GM04504 (cell line): ENCODE measurements at places on chromosomes 13 and 19.

GRCh38 chr19:52778811-52779210, 7.8 kb downstream of the ZNF600 start:
- no peak for DNase-seq

DNA sequence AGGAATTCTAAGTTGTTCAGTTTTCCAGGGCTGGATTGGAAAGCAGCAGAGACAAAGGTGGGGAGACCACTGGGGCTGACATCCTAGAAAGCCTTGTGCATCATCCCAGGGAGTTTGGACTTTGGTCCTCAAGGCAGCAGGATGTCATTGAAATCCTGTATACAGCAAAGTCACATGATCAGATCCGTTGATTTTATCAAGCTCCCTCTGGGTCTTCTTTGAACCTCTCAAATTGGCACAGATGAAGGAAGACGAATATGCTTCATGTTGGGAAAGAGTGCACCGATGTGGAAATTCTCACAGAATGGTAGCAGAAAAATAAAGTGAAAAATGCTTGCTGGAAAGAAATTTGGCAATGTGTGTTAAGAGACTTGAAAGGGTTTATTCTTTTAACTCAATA, 149.8 kb upstream of the TMTC4 start:
- DNase-seq, result no peak

DNA sequence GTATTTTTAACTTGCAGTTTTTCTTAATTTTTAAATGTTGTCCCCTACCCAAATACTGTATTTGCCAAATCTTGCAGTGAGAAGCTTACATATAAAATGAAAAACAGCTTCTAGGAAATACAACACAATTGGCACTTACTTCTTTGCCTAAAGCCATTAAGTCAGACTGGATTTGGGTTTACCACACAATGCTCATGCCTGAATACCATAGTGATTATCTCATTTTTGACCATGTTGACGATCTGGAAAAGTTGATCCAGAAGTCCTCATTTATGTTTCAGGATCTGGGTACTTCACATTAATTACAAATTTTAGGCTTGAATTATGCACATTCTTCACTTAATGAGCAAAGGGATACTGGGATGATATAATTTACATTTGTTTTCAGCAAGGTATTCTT, 2.4 kb downstream of the RNF6 start:
- no peak for DNase-seq

GRCh38 chr13:97946951-97947588, 6.4 kb upstream of the IPO5 start:
- peak; percentile 68 for DNase-seq

DNA sequence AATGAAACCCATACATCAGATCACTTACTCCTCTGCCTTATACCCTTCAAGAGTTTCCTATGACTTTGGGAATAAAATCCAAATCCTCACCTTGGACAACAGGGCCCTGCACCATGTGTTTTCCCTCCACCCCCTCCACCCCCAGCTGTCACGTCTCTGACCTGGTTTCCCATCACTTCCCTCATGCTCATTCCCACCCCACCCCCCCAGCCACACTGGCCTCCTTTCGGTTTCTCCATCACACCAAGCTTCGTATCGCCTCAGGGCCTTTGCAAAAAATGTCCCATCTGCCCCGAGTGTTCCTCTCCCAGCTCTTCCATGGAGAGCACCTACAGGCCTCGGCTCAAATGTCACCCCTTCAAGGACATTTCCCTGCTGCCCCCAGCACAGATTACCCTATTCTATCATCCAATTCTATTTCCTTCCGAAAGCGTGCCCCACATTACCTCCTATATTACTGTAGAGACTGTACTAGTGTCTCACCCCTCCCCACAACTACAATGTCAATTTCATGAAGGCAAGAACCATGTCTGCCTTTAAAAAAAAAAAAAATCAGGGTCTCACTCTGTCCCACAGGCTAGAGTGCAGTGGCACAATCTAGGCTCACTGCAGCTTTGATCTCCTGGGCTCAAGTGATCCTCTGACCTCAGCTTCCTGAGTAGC, 16.8 kb upstream of the FFAR2 start:
- DNase-seq, result no peak

GRCh38 chr19:38850976-38851621, 1.3 kb upstream of the HNRNPL start:
- no peak for DNase-seq

- no peak for DNase-seq
Observed at GRCh38 chr19:39941615-39942365, 7.4 kb upstream of the FCGBP start.

GRCh38 chr19:57870225-57870624, 18.6 kb downstream of the ZNF814 start:
- DNase-seq, result no peak

DNA sequence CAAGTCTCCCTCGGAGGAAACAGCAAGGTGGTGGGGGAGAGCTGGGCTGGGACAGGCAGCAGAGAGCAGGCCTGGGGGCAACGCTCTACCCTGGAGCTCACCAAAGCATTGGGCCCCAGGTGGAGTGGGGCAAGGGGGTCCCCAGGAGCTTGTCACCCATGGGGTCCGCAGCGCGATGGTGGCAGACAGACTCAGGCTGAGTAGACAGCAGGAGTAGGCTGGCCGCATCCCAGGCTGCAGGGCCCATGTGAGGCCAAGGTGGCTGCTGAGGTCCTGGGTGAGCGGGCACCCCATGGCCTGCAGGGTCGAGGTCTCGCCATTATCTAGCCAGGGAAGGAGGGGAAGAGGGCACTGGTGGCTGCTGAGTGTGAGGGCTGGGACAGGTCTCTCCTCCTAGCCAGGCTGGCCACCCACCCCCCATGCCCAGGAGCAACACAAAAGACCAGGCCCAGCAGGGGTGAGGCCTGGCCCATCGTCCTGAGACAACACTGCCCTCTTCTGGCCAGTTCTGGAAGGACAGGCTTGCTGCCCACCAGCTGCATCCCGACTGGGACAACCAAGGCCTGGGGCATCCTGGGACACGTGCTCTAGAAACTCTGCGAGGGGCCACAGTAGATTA, 33.1 kb downstream of the CEBPG start:
- DNase-seq, result no peak

GRCh38 chr19:18656337-18657086, 19.7 kb downstream of the KLHL26 start:
- DNase-seq, result no peak

DNA sequence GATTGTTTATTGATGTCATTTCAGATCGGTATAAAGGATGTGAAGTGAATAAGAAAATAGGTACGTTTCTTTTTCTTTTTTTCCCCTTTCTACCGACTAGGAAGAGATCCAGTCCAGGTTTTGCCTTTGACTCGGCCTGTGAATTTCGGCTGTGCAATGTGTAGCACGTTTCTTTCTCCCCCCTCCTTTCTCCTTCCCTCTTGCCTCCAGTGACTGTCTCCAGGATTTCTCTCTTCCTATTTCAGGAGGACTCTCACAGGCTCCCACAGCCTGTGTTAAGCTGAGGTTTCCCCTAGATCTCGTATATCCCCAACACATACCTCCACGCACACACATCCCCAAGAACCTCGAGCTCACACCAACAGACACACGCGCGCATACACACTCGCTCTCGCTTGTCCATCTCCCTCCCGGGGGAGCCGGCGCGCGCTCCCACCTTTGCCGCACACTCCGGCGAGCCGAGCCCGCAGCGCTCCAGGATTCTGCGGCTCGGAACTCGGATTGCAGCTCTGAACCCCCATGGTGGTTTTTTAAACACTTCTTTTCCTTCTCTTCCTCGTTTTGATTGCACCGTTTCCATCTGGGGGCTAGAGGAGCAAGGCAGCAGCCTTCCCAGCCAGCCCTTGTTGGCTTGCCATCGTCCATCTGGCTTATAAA, at the start of gene GPC6:
GPC6 (plus strand) TSS at position 185 of the 657 bp plus-strand sequence.
- DNase-seq, result peak; percentile 84

DNA sequence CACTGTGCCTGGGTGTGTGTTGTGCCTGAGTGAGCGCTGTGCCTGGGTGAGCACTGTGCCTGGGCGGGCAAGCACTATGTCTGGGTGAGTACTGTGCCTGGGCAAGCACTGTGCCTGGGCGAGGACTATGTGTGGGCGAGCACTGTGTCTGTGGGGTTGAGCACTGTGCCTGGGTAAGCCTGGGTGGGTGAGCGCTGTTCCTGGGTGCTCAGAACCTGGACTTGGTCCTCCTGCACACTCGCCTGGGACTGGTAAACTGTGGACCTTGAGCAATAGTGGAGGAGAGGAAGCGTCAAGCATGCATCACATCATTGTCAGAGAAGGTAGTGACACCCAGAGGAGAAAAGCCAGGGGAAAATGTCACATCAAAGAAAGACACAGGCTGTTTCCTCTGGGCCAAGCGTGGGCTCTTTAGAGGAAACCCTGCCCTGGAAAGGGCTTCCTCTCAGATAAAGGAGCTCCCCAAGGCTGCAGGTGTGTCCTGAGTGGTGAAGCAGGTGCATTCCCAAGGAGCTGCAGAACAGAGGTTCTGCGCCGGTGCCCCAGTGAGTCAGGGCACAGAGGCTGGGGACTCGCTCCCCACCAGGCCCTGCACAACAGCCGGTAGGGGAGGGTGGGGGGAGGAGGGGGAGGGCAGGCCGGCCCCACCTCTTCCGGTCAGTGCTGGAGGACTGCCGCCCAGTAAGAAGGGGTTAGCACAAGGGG, 141.2 kb downstream of the TEX29 start:
- DNase-seq, result no peak

DNA sequence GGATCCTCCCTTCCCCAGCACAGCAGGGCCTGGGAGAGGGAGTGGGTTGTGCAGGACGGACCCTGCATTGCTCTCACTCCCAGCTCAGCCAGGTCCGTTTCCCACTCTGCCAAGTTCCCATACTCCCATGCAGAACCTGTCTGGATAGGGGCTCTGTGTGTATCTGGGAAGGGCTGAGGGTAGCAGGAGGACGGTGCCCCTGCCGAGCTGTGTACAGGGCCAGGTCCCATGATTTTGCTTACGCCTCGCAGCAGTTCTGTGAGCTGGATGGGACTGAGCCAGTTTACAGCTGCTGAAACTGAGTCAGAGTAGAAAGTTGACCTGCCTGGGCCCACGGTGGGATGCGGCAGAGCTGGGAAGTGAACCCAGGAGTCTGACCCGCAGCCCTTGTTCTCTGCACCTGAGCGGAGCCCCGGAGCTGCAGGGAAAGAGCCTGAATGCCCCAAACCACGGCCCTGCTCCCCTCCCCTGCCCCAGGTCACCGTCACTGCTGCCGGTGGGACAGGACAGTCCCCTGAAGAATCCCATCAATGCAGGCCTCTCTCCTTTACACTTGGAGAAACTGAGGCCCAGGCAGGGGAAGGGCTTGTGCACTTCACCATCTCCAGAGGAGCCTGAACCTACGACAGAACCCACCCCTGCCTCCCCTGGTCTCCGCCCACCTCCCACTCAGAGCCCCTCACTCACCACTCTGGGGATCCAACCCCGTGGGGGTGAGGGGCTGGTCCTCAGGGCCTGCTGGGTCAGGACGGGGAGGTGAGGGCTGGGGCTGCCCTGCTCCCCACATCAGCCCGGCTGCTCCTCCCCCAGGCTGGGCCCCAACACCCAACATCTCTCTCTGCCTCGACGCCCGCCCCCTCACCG, 3.5 kb downstream of the LILRB5 start:
- no peak for DNase-seq

DNA sequence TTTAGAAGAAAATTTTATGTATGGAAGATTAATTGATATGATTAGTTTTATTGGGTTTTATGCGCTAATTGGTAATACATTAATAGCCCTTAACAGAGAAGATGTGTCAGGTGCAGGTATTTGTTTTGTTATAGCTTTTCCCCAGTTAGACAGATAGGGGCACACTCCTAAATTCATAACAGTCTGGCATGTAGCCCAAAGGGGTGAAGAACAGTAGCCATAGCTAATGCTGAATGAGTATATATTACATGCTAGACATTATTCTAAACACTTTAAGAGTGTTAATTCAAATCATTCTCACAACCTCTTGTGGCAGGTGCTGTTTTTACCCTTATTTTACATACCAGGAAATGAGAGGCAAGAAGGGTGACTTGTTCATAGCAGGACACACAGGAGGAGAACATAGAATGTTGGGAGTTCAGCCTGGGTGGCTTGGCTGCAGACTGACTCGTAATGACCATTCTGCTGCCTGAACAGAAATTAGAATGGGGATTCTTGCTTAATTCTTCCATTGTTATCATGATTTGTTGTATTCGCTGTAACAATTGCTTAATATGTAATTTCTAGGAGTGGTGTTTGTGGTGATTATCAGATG, 20.1 kb downstream of the PCCA start:
- DNase-seq, result no peak

DNA sequence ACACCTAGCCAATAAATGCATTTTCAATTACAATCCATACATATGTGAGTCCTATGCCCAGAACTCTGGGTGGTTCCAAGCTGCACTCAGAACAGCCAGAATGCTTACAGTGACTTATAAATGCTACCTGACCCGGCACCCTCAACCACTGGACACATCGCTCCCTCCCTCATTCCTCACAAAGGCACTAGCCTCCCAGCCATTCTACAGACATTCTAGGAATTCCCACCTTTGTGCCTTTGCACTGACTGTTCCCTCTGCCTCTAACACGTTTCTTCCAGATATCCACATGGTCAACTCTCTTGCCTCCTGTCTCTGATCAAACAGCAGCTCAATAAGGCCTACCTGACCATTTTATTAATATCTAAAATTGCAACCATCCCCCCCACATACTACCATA, 99.9 kb downstream of the LHFPL6 start:
- no peak for DNase-seq

GRCh38 chr13:104011505-104012241, 945.5 kb upstream of the SLC10A2 start:
- no peak for DNase-seq

DNA sequence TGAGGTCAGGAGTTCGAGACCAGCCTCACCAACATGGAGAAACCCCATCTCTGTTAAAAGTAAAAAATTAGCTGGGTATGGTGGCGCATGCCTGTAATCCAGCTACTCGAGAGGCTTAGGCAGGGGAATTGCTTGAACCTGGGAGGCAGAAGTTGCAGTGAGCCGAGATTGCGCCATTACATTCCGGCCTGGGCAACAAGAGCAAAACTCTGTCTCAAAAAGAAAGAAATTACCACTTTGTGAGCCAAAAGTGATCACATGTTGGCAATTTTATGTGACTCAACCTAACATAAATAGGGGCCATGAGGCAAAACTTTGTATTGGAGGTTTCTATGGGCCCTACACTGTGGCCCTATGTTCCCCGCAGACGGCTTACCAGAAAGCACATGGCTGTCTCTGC, 72.2 kb downstream of the MAP4K1 start:
- peak; percentile 10 for DNase-seq

- DNase-seq, result no peak
Observed at GRCh38 chr19:391207-391557, 17.8 kb downstream of the C2CD4C start.

DNA sequence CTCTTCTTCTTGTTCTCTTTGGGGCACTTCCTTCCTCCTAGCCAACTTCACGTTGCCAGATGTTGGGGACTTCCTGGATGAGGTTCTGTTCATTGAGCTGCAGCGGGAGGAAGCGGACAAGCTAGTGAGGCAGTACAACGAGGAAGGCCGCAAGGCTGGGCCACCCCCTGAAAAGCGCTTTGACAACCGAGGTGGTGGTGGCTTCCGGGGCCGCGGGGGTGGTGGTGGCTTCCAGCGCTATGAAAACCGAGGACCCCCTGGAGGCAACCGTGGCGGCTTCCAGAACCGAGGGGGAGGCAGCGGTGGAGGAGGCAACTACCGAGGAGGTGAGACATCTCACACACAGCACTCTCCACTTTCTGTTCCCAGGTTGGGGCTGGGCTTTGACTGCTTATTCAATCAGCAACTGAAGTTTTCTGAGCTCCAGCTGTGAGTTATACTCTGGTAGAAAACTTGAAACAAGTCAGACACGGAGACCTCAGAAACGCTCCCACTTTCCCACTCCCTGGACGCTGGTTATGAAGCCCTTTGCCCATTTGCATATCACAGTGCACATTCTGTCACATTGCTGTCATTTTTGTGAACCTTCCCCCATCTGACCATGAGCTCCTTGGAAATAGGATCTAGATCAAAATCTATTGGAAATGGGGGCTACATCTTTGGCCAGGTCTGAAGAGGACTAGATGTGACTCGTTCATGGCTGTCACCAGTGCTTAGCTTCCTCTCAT, 7.2 kb upstream of the CCDC97 start:
- no peak for DNase-seq
